Stromal cell of bone marrow (primary cell): ENCODE measurements at places on chromosomes 1 and 21.

- DNase-seq: no peak
These were observed 475 bp upstream of the NPPB start for GRCh38 chr1:11858968-11859871.

- no peak for DNase-seq
These were observed 153.1 kb upstream of the RAB4A start for GRCh38 chr1:229117664-229118300.

GRCh38 chr1:22404486-22404885 lies 47.2 kb upstream of the ZBTB40 start:
- no peak for DNase-seq

DNA sequence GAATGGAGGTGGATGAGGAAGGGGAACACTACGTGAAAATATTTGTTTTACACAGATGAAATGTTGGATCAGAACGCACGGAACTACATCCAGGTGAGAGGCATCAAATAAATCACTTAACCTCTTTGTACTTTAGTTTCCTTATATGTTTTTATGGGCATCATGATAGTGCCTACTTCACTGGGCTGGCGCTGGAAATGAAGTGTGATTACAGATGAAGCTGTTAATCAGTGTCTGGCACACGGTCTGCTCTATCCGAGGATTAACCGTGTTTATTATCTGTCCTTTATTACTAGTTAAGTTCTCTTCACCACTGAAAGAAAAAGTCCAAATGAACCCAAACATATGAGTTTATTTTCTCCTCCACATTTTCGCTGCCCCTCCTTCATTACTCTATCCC lies 96.0 kb upstream of the TRABD2B start:
- DNase-seq: no peak

DNA sequence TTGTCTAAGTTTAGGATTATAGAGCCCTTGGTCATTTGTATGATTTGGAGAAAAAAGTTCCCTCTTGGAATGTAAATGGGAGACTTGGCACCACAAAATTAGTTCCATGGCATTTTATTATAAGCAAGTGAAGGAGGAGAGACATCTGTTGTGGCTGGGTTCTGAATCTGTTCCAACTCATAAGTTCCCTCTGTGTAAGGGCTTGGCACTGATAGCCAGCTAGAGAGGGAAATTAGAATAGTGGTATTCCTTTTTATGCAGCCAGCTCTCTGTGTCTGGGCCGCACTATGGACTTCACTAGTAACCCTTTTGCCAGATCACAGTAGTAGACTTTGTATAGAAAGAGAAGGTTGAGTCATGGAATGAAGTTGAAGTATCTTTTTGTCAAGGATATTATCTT lies 31.1 kb downstream of the GNAI3 start:
- DNase-seq: no peak

- no peak for DNase-seq
These were observed 1.5 kb downstream of the THEMIS2 start for GRCh38 chr1:27873671-27874384.

GRCh38 chr1:68331117-68331865 lies 99.0 kb upstream of the WLS start:
- DNase-seq: peak; percentile 79

DNA sequence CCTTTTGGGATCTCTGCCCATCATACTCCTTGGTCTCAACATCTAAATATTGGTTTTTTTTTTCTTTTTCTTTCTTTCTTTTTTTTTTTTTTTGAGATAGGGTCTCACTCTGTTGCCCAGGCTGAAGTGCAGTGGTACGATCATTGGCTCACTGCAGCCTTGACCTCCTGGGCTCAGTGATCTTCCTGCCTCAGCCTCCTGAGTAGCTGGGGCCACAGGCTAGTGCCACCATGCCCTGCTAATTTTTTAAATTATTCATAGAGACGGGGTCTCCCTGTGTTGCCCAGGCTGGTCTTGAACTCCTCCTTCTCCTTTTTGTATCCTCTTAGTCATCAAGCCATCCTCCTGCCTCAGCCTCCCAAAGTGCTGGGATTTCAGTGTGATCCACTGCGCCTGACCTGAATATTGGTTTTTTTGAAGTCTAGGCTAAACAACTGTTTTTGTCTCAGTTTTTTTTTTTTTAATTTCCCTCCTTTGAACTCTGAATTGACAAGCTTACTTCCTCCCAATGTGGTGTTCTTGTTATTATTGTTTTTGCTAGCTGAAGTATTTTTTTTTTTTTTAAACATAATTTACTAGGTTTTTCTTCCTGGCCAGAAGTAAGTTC lies 30.9 kb downstream of the MAPKAPK2 start:
- no peak for DNase-seq

GRCh38 chr21:34204481-34205439 lies 131.4 kb downstream of the MRPS6 start:
- DNase-seq: no peak

- no peak for DNase-seq
These were observed 53.6 kb downstream of the RHBG start for GRCh38 chr1:156422602-156423091.

DNA sequence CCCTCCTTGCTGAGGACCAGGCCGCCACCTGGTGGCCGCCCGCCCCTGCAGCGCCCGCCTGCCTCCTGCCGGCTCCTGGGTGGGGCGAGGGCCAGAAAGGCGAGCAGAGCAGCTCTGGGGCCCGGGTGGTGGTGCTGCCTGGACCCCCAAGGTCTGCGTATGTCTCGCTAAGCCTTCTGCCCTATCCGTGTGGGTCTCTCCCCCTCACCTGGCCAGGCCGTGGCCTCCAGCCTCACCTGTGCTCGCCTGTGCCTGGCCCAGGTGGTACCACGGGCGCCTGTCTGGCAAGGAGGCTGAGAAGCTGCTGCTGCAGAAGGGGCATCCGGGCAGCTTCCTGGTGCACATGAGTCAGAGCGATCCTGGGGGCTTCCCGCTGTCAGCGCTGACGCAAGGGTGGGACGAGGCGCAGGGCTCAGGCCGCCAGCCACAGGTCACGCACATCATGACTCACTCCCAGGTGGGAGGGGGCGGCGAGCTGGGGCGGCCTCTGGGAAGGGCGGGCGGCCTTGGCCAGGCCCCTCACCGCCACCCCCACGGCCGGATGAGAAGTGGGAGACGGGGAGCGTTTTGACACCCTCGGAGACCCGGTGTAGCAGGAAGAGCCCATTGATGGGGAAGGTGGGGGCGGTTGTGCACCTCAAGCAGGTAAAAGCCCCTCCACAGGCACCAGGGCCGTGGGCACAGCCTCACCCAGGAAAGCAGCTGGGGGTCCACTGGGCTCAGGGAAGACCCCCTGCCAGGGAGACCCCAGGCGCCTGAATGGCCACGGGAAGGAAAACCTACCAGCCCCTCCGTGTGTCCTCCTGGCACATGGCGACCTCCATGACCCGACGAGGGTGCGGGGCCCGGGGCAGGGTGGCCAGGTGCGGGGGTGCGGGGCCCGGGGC lies 9.9 kb downstream of the RNF223 start:
- DNase-seq: no peak

GRCh38 chr1:89855413-89856123 lies 34.7 kb downstream of the LRRC8D start:
- DNase-seq: peak; percentile 40

- DNase-seq: peak; percentile 90
These were observed 39.7 kb upstream of the JUN start for GRCh38 chr1:58823481-58824010.

GRCh38 chr21:43927591-43928221 lies 62.7 kb downstream of the AGPAT3 start:
- no peak for DNase-seq

DNA sequence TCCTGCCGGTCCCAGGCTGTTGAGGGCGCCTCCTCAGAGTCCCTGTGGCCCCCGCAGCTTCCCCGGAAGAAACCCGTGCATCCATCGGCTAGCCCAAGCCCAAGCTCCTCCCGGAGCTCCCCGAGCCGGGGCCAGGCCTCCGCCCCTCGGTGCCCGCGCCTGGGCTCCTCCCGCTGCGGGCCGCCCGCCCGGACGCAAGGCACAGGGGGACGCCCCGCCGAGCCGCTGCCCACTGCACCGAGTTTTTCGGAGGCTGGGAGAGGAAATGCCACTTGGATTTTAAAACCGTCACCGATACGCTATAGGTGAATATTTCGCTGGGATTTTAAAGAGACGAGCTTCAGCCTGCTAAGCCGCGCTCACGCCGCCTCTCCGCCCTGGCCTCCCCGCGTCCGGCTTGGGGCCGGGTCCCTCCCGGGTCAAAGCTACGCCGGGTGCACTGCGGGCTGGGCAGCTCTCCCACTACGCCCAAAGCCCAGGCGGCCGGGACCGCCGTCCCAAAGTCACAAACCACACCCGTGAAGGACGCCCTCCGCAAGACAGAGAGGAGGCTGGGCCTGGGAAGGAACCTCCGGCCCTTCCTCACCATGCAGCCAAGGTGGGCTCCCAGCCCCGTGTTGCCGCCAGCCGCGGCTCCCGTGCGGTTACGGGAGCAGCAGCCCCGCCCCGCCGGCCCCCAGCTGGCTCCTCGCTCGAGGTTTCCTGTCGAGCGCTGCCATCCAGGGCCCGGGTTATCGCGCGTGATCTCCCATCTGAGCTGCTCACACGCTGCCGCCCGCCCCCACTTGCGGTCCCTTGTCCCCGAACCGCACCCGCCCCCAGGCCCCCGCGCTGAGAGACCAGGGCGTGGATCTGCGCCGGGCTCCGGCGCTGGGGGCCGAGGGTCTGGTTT lies 63.2 kb downstream of the CD247 start:
- DNase-seq: no peak

DNA sequence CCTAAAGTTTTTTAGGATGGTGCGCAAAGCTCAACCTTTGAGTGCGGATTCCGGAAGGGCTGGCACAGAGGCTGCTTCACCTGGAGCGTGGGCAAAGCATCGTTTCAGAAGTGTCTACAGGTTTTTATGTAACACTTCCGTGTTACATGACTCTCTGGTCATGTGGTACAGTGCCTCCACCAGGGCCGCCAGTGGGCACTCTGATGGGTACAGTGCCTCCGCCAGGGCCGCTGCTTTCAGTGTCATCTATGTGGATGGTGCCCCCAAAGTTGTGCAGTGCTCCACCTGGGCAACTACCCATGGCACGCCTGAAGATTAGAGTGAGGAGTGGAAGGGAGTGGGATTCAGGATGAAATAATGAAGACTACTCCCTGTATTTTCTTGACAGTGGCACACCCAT lies 101.4 kb upstream of the C1orf174 start:
- no peak for DNase-seq

GRCh38 chr1:174656409-174657059 lies 208.8 kb downstream of the GPR52 start:
- DNase-seq: no peak

GRCh38 chr1:233777566-233777965 lies 126.9 kb upstream of the SLC35F3 start:
- no peak for DNase-seq

- no peak for DNase-seq
These were observed 70.0 kb downstream of the SCCPDH start for GRCh38 chr1:246794048-246794827.

GRCh38 chr1:27934818-27935549 lies at the start of gene SMPDL3B:
TSS of gene SMPDL3B (plus strand) at chr1:27935000. CDS start at chr1:27935184, 184 bp downstream.
- DNase-seq: no peak

DNA sequence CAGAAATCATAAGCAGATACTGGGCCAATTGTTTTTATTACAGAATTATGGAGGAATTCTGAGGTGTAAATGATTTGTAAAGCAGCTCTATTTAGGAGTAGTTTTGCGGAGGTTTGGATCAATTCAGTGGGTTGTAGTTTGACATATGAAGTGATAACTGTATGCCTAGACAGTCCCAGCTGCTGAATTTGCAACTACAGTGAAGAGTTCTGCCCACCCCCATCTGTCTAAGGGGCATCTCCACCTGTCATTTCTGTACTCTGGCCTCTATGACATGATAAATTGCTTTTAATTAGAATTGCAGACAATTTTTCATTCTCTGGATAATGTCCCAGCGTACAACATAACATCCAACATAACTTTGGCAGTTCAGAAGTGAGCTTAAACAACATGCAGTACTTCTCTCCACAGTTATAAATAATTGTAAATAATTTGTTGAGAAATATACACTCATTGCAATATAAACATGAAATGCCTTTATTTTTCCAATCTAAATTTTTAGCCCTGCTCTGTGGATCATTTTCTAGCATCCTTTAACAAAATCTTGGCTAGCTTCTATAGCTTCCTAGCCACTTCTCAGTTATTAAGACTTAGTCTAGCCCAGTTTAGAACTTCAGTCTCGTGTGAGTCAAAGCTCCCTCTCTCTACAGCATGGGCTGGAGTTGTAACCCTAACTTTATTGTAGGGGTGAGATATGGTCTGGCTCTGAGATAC lies 52.3 kb downstream of the PDE4B start:
- no peak for DNase-seq

DNA sequence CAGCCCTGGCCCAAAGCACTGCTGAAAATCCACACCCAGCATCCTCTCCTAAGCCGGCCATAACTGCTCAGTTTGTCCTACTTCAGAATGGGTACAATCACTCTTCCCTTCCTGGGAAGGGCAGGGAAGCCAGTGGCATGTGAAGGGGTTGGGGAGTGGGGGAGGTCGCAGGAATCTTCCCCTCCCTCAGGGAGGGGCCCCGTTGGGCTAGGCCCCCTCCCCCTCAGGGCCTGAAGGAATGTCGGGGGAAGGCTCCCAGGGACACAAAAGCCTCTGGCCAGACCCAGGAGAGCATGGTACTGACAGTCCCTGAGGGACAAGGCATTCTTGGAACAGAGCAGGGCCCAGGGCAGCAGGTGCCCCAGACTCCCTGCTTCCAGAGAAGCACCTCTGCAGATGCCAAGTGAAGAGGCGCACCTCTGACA lies 1.2 kb downstream of the ELOVL1 start:
- DNase-seq: no peak

GRCh38 chr1:8456308-8456912 lies 138.5 kb downstream of the SLC45A1 start:
- DNase-seq: no peak

DNA sequence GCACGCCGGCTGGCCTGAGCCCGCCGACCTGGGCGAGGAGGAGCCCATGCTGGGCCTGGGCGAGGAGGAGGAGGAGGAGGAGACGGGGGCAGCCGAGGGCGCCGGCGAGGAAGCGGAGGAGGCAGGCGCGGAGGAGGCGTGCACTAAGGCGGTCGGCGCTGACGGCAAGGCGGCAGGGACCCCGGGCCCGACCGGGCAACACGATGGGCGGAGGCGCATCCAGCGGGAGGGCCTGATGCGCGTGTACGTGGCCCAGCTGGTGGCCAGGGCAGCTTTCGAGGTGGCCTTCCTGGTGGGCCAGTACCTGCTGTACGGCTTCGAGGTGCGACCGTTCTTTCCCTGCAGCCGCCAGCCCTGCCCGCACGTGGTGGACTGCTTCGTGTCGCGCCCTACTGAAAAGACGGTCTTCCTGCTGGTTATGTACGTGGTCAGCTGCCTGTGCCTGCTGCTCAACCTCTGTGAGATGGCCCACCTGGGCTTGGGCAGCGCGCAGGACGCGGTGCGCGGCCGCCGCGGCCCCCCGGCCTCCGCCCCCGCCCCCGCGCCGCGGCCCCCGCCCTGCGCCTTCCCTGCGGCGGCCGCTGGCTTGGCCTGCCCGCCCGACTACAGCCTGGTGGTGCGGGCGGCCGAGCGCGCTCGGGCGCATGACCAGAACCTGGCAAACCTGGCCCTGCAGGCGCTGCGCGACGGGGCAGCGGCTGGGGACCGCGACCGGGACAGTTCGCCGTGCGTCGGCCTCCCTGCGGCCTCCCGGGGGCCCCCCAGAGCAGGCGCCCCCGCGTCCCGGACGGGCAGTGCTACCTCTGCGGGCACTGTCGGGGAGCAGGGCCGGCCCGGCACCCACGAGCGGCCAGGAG lies 7.2 kb upstream of the IBA57 start:
- DNase-seq: no peak

GRCh38 chr1:245434280-245434679 lies 279.5 kb downstream of the KIF26B start:
- DNase-seq: no peak

- DNase-seq: no peak
These were observed 157.7 kb downstream of the SLC35F3 start for GRCh38 chr1:234062166-234062565.

- DNase-seq: no peak
These were observed 52.5 kb downstream of the SELENOF start for GRCh38 chr1:86861424-86861823.

- DNase-seq: no peak
These were observed 70.1 kb upstream of the NRIP1 start for GRCh38 chr21:15134701-15135470.
